Eye (tissue), 1 donor: ENCODE measurements at places on chromosomes 6 and 20.

DNA sequence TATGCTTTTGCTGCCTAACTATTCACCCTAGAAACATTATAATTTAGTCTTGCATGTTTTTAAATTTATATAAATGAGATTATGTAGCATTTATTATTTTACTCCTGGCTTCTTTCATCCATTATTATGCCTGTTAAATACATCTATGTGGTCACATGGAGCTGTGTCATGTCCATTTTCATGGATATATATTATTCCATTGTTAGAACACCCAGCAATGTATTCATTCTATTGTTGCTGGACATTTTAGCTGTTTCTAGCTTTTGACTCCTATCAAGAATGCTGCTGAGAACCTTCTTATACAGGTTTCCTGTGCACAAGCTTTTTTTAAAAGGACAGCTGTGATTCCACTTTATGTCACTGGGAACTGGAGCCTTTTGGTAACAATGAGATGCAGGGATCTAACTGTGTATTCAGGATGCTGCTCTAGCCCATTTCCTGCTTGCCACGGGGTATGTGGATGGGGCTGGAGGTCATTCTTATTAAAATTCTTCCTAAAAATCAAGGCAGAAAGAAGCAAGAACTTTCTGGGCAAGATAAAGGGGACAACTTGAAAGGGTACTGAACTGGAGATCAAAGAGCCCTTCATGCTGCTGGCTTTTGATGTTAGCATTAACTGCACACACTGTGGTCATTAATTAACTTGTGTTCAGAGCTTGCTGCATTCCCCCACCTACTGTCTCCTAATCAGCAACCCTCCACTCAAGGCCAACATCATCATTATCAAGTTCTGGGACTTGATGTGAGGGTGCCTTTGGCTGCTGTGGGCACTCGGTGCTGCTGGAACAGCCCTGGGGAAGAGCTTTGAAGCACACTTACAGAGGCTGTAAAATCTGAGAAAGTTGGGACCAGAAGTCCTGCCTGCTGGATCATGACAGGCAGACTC is 96.6 kb upstream of the AKIRIN2 start:
- no peak for DNase-seq

DNA sequence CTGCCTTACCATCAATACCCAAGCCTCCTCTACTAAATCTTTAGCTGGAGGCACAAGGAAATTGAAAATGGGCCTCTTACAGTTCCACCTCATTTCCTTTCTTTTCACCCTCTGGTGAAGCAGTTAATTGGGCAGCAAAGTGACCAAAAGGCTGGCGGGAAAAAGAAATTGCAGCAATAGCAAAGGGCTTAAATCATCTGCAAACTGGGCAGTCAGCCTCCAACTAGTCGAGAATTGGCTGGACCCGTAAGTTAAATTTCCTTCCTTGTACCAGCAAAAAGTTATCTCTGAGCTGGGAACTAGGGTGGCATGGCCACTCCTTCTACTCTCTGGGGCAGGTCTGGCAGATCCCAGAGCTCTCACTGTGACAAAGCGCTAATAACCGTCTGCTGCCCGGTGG is 33.5 kb downstream of the GHRH start:
- DNase-seq, result no peak

DNA sequence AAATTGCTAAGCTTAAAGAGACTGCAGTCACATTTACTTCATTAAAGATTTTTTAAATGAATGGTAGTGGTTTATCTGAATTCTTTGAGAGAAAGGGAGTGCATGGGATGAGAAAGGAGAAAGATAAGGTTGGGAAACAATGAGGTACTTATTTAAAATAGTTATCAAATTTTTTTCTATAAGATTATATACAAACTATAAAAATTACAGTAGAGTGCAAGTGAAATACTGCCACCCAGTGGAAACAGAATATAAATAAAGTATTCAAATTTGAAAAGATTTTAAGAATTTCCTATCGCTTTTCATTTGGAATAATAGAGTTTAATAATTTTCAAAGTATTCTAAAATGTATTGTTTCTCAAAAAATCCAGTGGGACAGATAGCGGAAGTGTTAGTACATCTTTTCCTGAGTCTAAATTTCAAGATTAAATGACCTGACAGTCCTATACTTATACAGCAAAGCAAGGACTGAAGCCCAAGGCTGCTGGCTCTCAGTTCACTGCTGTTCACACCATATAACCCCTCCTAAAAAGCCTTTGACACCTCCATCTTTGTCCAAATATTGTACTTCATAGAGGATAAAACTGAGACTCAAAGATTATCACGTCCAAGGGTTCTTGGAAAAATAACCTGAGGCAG is 31.1 kb downstream of the EPM2A start:
- DNase-seq, result peak; percentile 29

DNA sequence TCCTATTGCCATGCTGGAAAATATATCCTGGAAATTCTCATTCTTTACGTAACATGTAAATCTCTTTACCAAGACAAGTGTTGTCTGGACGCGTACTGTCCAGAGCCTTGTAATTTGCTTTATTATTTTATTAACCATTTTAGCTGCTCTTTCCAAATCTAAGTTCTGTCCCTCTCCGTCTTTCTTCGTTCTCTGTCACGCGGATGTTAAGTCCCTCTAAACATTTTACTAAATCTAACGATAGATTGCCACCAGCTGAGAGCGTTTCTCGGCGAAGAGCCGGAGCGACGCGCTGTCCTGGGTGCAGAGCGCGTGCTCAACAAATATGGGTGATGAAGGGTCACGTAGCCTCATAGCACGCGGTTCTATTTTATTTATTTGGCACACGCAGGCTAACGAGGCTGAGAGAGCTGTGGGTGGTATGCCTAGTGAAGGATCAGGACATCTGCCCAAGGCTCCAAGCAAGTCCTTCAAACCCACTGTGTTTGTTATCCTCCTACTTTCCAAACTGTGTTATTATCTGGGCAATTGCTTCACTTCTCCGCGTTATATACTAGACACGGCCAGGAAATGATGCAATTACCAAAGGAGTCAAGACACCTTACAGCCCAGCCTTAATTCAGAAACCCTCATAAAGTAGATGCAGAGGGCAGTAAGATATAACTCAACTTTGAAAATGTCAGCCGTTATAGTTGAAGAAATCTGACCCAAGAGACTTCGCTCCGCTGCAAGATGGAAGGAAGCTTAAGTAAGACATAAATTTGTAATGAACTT is 10.0 kb upstream of the NCOA7 start:
- DNase-seq, result peak; percentile 89

DNA sequence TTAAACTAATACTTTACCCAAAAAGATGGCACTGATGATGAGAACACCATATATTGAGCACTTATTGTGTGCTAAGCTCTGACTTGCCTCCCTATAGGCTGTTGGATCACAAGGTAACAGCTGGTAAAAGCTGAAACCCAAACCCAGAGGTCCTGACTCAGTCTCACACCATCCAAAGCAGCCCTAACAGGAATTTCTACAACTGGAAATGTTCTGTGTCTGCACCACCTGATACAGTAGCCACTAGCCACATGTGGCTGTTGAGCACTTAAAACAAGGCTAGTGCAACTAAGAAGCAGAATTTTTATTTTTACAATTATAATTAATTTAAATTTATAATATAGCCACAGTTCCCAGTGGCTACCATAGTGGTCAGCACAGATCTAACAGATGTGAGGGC is 15.6 kb upstream of the MATN4 start:
- DNase-seq, result no peak

GRCh38 chr6:71404145-71404966 is 115.7 kb downstream of the OGFRL1 start:
- peak; percentile 46 for DNase-seq

- DNase-seq, result no peak
Observed at GRCh38 chr6:38157905-38158304, 338.4 kb downstream of the ZFAND3 start.

- DNase-seq, result no peak
Observed at GRCh38 chr6:54193560-54193959, 82.3 kb downstream of the MLIP start.

DNA sequence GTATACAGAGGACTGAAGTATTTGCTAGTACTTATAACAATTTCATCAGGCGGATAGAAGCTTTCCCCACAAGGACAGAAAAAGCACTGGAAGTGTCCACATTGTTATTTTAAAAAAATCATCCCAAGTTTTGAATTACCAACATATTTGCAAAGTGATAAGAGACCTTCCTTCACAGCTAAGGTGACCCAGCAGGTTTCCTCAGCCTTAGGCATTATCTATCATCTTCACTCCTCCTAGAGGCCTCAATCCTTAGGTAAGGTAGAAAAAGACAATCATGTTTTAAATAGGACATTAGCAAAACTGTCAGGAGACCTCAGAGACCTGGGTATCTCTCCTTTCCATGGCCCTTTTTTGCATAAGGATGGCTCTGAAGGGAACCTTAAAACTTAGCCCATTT is 72.5 kb upstream of the CHD6 start:
- no peak for DNase-seq

DNA sequence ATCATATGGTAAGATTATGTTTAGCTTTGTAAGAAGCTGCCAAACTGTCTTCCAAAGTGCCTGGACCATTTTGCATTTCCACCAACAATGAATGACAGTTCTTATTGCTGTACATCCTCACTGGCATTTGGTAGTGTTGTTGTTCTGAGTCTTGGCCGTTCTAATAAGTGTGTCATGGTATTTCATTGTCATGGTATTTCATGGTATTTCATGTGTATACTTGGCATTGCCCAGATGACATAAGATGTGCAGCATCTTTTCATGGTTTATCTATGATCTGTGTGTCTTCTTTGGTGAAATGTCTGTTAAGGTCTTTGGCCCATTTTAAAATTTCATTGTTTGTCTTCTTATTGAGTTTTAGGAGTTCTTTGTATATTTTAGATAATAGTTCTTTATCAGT is 224.4 kb downstream of the BCAS1 start:
- no peak for DNase-seq

GRCh38 chr6:45966797-45967196 is 48.9 kb downstream of the CLIC5 start:
- no peak for DNase-seq

GRCh38 chr6:155970876-155971708 is 515.5 kb upstream of the NOX3 start:
- no peak for DNase-seq

DNA sequence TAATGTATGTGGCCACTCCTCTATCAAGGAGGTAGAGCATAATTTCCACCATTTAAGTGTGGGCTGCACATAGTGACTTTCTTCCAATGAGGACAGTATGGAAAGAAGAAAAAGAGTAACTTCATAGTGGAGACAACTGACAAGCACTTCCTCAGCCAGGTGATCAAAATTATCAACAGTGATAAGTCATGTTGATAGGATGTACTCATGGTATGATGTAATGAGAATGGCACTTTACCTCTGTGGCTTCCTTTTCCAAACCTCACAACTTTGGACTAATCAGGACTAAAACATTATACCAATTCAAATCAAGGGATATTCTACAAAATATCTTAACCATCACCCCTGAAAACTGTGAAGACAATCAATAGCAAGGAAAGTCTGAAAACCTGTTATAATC is 302.3 kb upstream of the CITED2 start:
- DNase-seq, result no peak

GRCh38 chr6:89589297-89590025 is 49.1 kb downstream of the LYRM2 start:
- no peak for DNase-seq

GRCh38 chr6:71496722-71497033 is 208.1 kb downstream of the OGFRL1 start:
- no peak for DNase-seq

DNA sequence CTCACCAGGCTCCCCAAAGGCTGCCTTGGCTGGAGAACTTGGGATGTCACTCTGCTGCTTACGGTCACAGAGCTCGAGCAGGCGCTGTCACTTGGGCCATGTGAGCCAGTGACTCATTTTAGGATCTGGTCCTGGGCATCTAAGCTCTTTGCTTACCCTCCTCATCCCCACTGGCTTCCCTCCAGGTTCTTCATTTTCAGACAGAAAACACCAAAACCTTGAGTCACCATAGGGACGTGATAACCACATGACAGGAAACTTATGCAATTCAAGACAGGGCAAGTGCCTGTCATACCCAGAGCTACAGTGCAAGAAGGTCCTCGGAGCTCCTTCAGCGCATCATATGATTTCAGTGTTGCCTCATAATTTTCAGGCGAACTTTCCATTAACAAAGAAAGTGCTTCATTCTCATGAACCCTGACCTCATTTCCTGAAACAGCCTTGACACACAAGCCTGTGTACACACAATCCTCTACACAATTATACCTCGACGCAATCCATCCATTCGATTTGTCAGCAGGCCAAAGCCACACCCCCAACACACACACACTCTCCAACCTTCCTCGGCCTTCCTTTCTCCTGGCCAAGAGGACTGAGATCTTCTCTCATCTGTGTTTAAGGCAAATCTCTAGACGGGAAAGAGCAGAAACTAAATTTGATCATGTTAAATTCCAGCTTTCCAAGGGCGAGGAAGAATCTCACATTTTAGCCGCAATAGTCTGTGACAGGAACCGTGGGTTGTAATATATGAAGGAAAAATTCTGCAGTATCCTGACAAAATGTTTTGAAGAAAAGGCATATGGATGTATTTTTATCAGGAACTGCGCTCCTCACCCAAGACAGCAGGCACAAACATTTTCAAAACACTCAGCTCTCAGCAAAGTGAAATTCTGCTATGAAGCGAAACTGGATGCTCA is 25.3 kb downstream of the TBC1D7 start:
- peak; percentile 39 for DNase-seq

DNA sequence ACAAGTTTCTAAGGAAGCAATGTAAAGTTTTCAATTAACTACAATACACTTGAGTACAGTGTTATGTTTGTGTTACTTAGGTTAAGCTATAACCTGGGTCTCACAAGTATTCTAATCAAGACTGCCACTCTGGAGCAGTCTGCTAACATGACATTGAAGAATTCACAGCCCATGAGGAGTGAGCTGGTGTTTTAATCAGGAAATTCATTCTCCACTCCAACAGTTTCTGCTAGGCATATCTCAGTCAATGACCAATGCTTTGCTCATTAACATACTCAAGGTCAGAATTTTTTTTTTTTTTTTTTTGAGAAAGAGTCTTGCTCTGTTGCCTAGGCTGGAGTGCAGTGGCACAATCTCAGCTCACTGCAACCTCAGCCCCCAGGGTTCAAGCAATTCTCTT is 59.6 kb upstream of the SAMHD1 start:
- DNase-seq, result no peak

DNA sequence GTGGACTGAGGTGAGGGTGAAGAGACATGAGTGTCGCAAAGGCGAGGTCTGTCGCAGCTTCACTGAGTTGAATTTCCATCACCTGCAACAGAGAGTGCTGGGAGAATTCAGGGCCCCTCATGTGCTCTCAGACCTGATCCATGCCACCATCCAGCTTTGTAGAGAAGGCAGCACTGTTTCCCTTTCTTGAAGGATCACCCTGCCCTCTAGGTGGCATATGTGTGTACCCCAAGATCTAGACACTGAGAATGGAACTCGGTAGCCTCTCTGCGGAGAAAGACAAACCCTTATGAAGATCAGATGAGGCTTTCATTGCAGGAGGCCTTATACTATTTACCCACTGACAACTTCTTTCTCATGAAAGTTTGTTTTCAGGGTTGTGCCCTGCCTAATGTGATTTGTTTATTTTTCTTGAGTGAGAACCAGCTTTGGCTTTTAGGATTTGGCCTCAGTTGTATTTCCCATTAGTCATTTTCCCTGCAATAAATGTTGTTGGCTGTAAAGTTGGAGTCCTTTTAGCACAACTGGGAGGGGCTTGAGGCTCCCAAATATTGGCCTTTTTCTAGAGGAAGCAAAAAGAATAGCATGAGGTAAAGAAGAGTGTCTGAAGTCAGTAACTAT is 811.3 kb downstream of the DHX35 start:
- no peak for DNase-seq

GRCh38 chr6:166774770-166775169 is 147.7 kb upstream of the RPS6KA2 start:
- no peak for DNase-seq
